ENCODE measurements at places on chromosomes 11 and 22.

DNA sequence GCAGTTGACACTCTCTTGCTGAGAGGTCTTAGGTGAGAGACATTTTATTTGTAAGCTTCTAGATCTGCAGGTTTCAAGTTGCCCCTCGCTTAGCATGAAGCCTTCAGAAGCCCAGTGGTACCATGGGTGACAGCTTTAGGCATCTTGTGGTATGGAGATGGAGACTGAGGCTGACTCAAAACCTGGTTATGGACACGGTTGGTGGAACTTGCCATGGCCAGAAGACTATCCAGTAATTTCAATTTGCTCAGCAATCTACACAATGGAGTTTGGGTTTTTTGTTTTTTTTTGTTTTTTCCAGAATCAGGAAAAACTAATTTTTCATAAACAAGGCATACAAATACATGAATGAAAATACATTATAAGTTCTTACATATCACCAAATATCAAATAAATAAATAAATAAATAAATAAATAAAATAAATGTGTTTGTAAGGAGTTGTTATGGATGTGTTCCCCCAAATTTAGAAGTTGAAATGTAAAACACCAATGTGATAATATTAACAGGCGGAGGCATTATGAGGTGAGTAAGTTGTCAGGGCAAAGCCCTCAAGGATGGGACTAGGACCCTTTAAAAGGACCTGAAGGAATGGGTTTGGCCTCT lies 22.6 kb downstream of the ETS1 start:
- no peak for DNase-seq

DNA sequence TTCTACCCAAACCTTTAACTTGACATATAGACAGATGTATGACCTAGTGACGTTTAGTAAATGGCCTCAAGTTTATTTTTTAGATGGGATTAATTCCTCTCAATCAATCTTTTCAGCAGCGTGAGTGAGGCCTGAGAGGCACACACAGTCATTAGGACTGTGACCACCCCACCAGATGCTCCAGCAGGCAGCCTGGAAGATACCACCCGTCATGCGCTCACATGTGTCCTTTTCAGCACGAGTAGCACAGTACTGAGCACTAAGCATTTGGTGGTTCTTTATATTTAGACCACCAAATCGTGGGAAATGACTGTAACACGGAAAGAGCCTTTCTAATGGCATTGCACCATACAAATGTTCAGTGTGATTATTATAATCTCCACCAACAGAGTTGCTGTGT lies 354.6 kb upstream of the DDI1 start:
- DNase-seq: no peak

GRCh38 chr11:116777056-116777455 lies 4.3 kb upstream of the BUD13 start:
- no peak for DNase-seq

GRCh38 chr11:23078289-23078971 lies 218.2 kb upstream of the CCDC179 start:
- DNase-seq: no peak

GRCh38 chr11:96622026-96622634 lies 232.3 kb downstream of the JRKL start:
- DNase-seq: no peak

DNA sequence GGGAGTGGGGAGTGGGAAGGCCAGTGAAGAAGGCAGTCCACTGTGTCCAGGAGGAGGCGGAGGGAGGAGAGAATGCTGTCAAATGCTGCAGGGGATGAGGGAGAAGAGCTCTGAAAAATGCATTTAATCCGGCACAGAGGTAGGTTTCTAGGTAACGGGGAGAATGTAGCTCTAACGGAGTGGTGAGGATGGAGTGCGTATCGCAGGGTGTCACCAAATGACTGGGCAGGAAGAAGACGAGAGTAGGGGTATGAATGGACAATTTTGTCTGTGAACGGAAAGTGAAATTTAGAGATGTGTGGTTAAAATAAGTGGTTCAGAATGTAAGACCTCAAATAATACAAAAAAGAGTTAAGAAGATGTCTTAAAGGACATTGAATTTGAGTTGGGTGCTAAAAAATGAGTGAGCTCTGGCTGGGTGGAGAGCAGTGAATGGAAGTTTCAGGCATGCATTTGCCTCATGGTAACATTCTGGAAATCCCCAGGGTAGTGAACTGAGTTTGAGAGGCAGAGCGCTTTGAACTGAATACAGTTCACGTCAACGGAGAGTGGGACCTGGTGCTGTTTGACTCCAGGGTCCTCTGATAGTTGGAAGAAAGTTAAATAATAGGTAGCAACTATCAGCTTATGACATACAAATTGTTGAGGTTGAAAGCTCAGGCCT lies 81.3 kb upstream of the CADM1 start:
- no peak for DNase-seq

DNA sequence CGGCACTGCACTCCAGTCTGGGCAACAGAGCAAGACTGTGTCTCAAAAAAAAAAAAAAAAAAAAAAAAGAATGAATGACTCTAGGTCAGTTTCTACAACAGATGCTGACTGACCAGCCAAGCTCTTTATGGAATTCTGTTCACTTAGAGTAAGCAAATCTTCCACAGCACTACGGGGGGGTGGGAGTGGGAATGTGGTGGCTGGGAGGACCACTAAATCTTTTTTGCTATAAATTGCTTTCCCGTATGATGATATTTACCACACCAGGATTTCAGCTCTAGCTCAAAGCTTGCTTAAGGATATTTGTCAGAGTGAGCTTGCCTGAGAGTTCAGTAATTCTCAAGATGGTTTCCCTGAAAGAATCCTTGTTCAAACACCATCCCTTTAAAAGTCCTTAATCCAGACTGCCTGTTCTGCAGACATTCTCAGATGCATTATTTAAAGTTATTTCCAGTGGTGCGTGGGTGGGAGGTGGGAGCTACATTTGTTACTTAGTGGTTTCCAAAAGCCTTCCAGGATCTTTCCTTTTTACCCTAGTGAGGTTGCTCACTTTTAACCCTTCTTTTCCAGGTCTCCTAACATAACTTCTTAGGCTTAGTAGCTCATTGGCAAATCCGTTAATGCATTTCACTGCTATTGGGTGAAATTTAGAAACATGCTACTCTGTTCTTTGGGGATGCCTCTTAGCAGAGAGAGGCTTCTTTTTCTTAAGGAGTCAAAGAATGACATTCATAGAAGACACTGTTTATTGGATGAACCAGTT lies 65.9 kb downstream of the UBASH3B start:
- no peak for DNase-seq

DNA sequence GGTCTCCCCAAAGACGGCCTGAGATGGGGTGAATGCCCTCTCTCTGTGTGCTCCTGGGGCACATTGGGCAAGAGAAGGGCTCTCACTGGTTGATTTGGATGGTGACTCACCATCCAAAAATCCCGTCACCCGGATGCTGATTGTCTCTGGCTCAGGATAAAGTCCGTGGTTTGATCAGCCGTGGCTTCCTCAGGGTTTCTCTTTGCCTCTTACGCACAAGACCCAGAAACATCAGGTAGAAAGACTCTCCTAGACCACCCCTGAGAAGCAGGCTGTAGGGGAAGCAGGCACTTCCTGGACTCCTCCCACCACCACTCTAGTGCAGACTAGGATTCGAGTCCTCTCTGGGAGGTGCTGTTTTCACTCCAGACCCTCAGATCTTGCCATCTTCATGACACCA lies 176.1 kb upstream of the NCAM1 start:
- DNase-seq: no peak

DNA sequence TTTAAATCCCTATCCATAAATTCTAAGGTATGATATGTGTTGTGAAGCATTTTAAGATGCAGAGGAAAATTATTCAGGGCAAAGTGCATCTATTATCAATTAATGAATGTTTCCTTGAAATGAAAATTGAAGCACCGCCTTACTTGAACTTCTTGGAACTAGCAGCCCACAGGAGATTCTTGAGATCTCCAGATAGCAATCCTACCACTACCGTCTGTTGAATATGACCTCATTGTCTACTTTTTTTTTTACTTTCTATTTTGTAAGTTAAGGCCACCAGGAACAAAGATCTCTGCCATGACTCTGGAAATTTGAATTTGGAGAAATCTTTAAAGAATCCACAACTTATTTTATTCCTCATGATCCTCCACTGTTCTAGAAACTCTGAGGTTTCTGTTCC lies 808.7 kb downstream of the KCNA4 start:
- no peak for DNase-seq

- no peak for DNase-seq
Observed at GRCh38 chr11:44566952-44567875, 1.8 kb downstream of the CD82 start.

GRCh38 chr11:364991-365725 lies 4.1 kb upstream of the B4GALNT4 start:
- no peak for DNase-seq

GRCh38 chr11:103892603-103893002 lies 143.8 kb upstream of the DDI1 start:
- no peak for DNase-seq

DNA sequence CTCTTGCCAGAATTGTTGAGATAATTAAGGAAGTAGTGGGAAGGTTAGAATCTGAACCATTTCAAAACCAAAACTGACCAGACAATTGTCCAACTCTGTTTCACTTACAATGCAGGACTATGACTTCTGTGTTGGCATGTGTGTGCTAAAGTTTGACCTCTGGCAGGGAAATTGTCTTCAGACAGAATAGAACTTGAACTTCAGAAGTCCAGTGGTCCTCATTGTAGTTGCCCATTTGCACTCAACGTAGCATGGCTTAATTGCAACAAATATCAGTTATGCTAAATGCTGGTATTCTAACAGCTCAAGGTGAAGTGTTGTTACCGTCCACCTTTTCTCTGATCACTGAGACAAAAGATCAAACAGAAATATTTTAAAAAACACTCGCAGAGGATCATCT lies 47.2 kb downstream of the BLID start:
- DNase-seq: no peak

GRCh38 chr11:126392633-126393013 lies 37.1 kb downstream of the ST3GAL4 start:
- no peak for DNase-seq

DNA sequence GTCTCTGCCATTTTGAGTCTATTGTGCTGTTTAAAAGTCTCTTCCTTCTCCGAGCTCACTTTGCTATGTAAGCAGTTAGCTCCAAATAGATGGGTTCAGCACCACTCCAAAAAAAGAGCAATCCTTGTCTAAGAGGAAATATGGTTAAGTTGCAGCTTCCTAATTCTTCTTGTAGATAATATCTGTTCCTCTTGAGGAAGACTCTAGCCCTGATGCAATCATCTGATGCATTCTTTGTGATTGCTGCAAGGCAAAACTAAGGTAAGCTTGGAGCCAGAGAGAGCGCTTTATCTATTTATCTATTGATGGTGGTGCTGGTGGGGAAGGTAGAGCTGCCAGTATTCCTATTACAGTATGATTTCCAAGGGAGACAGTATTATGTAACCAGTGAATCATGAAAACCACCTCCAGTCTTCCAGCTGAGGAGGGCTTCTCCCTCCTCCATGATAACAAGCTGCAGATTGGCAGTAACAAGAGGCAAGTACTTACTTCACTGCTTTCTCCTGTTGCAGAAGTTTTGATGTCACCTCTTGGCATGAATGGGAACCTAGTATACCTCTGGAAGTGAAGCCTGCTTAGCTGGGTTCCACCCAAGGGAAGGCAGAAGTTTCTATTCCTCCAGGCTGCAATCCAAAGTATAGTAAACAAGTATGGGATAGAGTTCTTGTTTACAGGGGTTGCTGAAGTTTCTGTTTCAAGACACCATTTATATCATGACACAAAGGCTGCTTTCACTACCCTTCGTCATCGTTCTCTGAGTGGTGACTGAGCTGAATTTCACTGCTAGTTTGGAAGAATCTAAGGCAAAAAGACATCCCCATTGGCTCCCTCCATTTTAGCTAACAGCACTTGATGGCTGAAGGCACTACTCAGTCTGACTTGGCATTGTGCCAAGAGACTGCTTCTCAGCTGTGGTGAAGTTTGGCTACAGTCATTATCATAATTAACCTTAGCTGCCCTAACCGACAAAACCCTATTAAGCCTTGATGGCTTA lies 49.7 kb downstream of the FDX1 start:
- no peak for DNase-seq

DNA sequence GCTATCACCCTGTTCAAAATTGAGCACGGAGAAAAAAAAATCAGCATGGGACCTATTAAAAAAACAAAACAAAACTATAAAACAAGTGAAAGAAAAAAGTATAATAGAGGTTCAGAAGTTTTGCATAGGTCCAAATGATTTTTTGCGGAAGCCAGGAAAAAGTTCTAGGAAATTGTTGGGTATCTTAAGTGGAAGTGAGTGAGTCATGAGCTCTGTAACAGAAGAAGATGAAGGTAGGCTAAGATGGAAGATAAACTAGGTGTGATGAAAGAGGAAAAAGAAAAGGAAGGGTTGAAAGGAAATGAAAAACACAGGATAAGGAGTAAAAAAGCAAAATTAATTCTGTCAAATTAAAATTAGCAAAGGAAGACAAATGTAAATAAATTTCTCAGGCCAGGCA lies 27.8 kb downstream of the SDHD start:
- DNase-seq: no peak

DNA sequence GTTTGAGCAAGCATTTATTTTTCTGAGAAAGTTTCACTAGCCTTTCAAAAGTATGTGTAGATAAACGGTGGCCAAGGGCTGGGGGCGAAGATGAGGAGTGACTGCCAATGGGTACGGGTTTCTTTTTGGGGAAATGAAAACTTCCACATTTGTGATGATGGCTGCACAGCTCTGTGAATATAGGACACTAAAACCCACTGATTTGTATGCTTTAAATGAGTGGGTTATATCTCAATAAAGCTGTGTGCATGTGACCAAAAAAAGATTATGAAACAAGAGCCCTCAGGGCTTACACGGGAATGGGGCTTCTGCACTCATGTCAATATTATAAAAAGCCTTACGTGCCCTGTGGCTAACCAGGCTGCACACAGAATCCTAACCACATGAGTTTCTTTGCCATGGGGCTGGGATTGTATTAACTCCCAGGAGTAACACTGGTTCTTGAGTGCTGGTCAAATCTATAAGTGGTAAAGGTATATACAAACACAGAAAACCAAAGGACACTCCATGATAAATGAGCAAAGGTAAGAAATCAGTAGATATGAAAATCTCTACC lies 31.3 kb downstream of the ABCC8 start:
- no peak for DNase-seq

DNA sequence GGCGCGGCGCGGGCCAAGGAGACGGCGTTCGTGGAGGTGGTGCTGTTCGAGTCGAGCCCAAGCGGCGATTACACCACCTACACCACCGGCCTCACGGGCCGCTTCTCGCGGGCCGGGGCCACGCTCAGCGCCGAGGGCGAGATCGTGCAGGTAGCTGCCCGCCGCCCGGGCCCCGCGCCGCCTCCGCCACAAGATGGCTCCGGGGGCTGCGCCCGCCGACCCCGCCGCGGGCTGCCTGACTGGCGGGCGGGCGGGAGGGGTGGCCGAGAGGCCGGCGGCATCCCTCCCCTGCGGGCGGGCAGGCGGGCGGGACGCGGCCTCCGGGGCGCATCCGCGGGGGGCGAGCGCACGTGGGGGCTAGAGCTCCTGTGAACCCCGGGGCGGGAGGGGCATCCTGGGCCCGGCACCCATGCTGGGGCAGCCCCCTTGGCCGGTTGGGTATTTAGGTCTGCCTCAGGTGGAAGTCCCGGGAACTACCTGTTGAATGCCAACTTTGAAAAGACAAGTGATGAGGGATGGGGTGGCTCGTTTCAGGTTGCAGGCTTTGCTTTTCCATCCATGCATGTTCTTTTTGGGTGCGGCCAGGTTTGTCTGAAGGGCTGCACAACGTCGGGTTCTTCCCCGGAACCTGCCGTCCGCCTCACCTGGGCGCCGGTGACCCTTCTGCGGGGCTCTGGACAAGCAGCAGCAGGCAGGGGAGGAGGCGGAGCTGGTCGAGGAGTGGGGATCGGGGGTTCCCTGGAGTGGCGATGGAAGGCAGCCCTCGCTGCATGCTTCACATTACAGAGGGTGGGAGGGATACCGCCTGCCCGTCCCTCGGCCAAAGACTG lies 760 bp downstream of the ZNRF3 start:
- DNase-seq: peak; percentile 24

Data from stimulated activated CD4-positive, alpha-beta T cell treated with anti-CD3 and anti-CD28 coated beads, TNF-alpha, amount 100 ng/mL, for 1 hour (primary cell).